Bronchial epithelial cell (primary cell): ENCODE measurements at places on chromosomes 16 and 17.

GRCh38 chr17:34241062-34241461, 14.0 kb upstream of the CCL2 start:
- DNase-seq: no peak

GRCh38 chr16:67109407-67110135, at the start of gene PHAF1:
Gene PHAF1, plus strand, starts transcription at chr16:67109941. Its CDS starts 235 bp downstream, at chr16:67110176.
- DNase-seq: peak; percentile 76

DNA sequence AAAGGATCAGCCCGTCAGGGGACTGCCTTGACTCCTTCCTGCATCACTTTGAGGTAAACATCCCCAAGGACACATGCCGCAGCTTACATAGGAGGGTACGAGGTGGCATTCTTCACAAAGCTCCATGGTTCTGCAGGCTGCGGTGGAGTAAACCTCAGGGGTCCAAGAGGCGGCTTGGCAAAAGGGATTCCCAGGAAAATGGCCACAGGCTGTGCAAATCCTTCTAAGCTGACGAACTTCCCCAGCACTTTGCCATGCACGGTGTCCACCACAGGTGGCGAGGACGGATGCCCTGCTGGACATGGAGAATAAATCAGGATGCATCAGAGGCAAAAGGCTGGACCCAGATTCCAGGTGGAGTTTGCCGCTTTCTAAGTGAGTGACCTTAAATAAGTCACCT, 4.2 kb downstream of the CES1 start:
- no peak for DNase-seq

GRCh38 chr16:13479549-13479948, 440.4 kb upstream of the ERCC4 start:
- DNase-seq: no peak

GRCh38 chr16:64657316-64658011, 464.4 kb downstream of the CDH11 start:
- peak; percentile 77 for DNase-seq

- no peak for DNase-seq
These were observed 100.7 kb downstream of the SOCS1 start for GRCh38 chr16:11155284-11155806.

GRCh38 chr17:42365136-42365535, 23.1 kb downstream of the STAT3 start:
- DNase-seq: no peak

GRCh38 chr16:54194334-54194743, 92.2 kb downstream of the IRX3 start:
- no peak for DNase-seq
